Fibroblast of skin of scalp (primary cell): ENCODE measurements at places on chromosomes 3 and 15.

- DNase-seq: no peak
Observed at GRCh38 chr3:128730471-128730870, 4.5 kb downstream of the RAB7A start.

GRCh38 chr3:184691397-184692231 is 20.2 kb downstream of the MAGEF1 start:
- peak; percentile 79 for DNase-seq

DNA sequence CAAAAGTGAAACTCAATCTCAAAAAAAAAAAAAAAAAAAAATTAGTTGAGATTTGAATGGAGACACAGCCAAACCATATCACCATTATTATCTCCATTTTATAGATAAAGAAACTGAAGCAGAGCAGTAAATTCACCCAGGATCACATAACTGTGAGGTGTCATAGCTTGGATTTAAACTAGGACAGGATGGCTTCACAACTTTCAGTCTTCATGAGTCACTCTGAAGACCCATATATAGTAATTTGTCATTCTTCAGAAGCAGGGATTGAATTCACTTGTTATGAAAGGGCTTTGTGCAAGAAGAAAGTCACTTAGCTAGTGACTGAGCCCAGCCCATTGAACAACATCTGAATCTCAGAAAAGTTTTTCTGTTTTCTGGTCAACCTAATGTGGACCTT is 60.5 kb upstream of the LRIG1 start:
- DNase-seq: peak; percentile 62

- DNase-seq: peak; percentile 66
Observed at GRCh38 chr15:88623061-88623460, 1.9 kb downstream of the AEN start.

DNA sequence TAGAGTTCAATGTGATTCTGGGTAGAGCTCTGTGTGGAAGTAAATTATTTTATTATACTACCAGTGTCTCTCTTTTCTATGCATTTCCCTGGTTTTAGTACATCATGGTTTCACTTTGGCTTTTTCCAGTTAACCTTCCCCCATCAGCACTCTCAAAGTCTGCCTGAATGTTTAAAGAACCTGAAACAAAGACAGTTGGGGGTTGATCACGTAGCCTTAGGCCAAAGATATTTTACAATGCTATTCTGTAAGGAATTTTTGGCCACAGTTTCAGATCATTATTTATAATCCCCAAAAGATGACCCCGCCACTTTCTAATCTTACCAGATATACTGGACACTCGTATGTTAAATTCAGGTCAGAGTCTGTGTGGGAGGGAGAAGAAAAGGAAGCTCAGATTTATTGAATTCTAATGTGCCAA is 156.3 kb upstream of the TMC3 start:
- DNase-seq: no peak

DNA sequence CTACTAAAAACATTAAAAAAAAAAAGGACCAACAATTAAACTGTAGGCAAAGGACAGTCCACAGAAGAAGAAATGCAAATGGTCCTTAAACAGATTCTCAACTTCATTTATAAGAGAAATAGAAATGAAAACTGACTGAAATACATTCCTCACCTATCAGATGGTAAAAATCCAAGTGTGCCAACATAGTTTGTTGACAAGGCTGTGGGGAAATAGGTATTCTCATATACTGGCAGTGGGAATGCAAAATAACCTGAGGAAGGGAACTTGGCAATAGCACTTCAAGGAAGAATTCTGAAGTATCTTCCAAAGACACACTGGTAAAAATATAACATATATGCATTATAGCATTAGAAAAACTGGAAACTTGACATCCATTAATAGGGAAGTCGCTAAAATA is 53.8 kb downstream of the SLC24A1 start:
- no peak for DNase-seq

GRCh38 chr3:98180319-98180890 is 13.9 kb downstream of the OR5H15 start:
- no peak for DNase-seq

DNA sequence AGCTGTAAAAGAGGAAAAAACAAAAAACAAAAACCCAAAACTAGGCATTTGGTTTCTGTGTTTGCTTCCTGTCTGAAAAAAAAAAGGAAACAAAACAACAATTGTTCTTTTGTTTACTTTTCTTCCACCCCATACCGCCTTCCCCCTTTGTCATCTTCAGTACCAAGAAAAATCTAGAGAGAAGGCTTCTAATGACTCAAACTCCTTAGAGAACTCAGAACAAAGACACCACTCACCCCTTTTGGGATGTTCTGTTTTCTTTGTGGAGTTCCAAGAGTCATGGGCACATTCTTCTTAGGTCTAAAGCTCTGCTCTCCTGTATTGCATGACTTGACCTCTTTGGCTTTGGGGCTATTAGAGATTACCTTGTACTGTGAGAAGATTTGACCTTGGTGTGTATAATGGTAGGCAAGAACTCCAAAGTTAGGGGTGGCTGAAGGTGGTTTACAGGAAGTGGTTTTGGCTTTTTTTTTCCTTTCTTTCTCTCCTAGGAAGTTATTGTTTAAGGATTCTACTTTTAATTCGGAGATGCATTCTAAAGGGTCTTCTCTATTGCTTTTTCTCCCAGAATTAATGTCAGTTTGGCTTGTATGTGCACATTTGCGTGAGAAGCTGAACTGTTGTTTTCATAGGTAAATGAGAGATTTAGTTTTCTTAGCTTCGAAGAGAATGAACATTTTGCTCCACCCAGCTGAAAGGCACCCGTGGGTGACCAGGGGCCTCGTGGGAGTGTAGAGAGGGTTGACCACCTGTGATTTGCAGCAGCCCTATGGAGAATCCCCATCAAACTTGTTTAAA is 39.5 kb upstream of the ZBTB20 start:
- no peak for DNase-seq

GRCh38 chr3:31544634-31545033 is 11.9 kb downstream of the STT3B start:
- DNase-seq: peak; percentile 3

DNA sequence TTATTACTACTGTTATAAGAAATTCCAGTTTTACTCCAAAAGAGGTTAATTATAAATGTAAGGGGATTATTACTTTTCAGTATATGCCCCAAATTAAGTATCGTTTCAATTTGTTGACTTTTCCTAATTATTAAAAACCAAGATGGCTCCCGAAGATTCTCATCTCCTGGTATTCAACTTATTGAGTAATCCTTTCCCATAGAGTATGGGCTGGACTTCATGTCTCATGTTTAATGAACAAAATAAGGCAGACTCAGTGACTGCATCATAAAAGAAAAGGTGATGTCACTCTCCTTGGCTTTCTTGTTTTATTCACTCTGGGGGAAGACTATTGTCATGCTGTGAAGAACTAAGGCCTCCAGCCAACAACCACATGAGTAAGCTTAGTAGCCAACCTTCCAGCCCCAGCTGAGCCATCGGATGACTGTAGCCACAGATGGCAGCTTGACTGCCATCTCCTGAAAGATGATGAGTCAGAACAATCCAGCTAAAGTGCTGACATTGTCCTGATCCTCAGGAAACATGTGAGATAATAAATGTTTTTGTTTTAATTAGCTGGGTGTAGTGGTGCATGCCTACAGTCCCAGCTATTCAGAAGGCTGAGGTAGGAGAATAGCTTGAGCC is 17.3 kb downstream of the IGF2BP2 start:
- peak; percentile 91 for DNase-seq

DNA sequence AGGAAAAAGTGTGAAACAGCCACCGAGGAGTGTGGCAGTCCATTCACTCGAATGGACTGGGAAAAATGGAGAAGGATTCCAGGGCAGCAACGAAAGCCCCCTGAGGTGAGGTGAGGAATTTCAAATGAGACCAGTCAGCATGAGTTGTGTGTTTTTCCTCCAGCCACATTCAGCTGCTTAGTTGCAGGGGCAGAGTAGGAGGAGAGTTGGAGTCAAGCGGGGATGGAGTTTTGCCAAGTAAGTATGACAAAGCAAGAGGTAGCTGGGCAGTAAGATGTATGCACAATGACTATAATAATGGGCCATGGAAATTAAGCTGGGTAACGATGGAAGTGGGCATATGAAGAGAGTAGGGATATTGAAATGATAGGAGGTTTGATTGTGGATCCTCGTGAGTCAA is 64.4 kb downstream of the CCDC54 start:
- DNase-seq: peak; percentile 44

- no peak for DNase-seq
Observed at GRCh38 chr3:75978686-75979085, 193.3 kb upstream of the ZNF717 start.

DNA sequence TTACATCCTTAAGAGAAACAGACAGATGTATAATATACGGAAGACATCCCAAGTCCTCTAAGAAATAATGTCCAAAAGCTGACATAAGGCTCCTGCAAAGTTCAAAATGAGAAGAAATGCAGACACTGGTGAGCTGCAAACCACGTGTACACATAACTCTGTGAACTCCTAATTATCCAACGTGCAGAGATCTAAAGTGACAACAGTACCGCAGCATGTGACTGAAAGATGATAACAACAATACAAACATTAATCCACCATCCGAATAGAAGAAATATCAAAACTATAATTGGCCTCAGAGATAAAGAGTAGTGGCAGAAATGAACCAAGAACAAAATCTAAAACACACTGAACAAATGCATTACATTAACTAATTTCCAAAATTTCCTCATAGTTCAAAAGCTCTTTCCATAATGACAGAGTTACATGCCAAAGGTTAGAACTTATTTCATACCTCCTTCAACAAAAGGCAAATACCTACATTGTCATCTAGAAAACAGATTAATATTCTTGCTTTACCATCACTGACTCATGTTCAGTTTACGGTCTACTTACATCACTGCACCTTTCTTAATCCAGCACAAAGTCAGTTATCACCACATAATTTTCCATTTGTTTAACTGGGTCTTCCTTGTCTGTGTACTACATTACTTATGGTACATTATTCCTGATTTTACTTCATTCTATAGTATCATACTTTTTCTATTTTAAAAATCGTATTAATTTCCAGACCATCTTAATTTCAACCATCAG is 2.2 kb downstream of the PDCD10 start:
- DNase-seq: no peak

- no peak for DNase-seq
Observed at GRCh38 chr3:159497361-159497760, 491.3 kb upstream of the IL12A start.

- peak; percentile 89 for DNase-seq
Observed at GRCh38 chr3:167941234-167941995, 154.3 kb downstream of the GOLIM4 start.

DNA sequence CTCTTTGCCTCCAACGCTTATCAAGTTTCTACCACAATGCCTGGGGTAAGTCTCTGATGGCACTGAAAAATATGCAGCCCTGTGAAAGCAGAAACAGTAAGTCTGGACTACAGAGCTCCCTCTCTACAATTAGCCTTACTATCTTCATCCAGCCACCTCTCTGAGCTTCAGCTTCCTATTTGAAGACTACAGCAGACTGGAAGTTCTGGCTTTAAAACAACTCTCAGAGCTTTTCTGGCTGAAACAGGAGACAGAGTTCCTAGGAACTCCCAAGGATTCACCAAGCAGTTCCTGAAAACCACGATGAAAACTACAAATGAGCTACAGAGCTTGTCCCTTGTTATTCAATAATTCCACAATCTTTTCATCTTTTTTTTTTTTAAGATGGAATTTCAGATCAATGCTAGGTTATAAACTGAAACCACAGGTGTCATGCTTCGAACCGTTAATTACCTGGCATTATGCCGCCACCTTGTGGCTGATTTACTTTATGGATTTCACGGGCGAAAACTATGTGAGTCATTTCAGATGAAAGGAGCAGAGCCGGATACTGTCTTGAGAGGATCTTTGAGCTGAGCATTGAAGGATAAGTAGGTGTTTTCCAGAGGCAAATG is 3.9 kb downstream of the CRYGS start:
- DNase-seq: peak; percentile 67

GRCh38 chr3:68771681-68772080 is 160.7 kb downstream of the TAFA4 start:
- DNase-seq: no peak

GRCh38 chr3:69403454-69403853 is 17.6 kb upstream of the FRMD4B start:
- DNase-seq: no peak

- peak; percentile 22 for DNase-seq
Observed at GRCh38 chr3:10365791-10366190, 44.9 kb upstream of the SEC13 start.
